T-cell (primary cell): ENCODE measurements at places on chromosomes 7 and 10.
A peak's percentile ranks its signal among the peaks of the same experiment; 100 is the strongest.

- no peak for DNase-seq
Measured at GRCh38 chr7:43645699-43646226, 62.9 kb downstream of the STK17A start.

DNA sequence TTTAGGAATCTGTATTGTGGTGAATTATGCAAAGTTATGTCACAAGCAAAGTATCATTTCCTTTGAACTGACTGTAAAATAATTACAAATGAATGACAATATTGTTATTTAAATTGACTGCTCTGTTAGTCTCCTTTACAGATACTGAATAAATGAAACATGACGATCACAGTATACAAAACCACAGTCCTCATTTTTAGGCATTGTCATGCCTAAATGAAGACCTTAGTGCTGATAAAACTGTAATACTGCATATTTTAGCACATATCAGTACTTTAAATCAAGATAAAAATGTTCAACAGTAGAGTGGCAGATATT is 39.7 kb upstream of the FEZF1 start:
- no peak for DNase-seq

DNA sequence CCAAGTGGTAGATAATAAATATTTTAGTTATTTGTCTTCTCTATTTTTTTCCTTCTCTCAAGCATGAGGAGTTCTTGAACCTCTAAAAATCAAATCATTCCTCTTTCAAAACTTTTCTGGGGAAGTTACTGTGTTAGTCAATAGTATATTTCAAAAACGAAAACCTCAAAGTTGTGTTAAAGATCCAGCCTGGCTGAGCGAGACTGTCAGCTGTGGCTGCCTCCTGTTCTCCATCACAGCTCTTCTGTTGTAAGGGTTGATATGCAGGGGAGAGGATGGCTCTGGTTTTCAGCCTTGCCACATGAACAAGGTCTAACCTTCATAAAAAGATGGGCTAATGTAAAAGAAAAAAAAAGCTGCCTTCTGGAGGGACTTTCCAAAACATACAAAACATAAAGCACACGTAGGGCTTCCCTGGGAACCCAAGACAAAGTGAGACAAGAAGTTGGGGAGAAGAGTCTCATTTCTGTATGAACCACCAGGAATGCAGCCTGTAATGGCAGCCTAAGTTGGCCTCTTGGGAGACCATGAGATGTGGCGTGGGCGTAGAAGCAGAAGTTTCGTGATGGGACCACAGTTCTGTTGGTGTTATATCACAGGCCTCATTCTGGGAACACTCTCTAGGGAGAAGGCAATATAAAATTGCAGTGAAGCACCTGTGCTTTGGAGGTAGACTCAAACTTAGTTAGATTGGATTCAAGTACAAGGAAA is 77.9 kb upstream of the FHIP2A start:
- DNase-seq = no peak

GRCh38 chr7:43560742-43561330 is 22.1 kb upstream of the STK17A start:
- no peak for DNase-seq

DNA sequence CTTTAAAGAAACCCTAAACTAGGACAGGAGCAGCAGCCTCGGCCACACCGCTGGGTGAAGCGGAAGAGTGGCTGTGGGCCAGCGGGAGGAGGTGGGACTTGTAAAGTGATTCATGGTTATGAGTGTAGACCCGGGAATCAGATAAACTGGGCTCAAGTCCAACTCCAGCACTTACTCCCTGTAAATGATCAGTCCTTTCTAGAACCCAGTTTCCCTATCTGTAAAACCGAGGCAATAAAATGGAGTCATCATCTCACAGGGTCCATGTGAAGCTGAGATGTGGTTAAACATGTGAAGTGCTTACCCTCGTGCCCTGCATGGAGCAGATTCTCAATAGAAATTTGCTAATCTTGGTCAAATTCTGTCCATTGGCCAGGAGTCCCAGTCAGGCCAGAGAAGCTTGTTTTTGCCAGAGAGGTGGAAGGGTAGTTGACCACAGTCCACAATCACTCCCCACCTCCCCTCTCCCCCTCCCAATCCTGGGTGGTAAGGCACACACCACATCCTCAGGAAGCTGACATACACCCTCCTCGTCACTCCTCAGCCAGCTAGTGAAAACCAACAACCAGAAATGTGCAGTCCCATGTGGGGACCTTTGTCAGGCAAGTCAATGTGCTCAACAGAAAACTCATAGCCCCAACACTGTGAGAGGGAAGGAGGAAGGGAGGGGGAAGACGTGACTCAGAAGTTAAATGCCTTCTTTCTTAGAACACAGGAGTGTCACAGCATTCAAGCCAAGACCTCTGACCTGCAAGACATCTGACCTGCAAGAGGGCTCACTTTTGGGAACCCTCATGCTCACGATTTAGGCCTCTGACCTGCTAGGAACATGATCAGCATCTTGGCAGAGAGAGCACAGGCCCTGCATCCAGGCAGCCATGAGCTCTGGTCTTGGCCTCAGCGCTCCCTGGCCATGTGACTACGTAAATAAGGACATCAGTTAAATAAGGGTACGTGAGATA is 145.1 kb downstream of the PLXNA4 start:
- peak; percentile 41 for DNase-seq

GRCh38 chr7:136061433-136061832 is 84.3 kb upstream of the MTPN start:
- DNase-seq = no peak

DNA sequence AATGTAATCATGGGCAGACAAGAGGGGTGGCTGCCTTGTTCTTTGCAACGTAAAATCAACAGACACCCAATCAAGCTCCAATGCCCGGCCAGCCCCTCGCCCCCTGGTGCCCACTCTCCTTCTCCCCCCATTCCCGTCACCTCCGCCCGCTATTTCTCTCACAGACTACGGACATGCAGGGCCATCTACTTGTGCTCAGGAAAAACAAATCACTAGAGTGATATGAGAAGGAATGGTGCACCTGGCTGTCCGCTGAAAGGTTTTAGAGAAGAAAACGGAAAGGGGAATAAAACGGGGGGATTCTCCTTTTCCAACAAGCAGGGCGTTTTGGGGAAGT is 396 bp downstream of the GRM8 start:
- no peak for DNase-seq

- no peak for DNase-seq
Measured at GRCh38 chr7:110839866-110840265, 251.1 kb upstream of the LRRN3 start.

DNA sequence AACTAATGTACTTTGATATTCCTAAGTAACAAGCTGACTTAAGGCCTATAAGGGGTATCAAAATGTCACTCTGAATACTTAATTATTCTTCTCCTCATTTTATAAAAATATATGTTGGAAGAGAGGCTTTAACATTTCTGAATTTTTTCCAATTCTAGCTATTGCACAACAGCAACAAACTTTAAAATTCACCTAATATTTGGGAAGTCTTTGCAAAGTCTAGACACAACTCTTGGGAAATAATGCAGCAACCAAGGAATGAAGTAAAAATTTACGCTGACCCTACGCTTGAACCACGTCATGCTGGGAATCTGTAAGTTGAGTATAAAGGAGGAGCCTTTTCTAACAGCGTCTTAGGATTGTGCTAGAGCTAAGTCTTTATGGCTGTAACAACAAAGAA is 243.9 kb upstream of the IMMP2L start:
- DNase-seq = no peak

- no peak for DNase-seq
Measured at GRCh38 chr7:41579961-41580935, 122.6 kb downstream of the INHBA start.

- no peak for DNase-seq
Measured at GRCh38 chr10:5468262-5469106, 30.9 kb downstream of the CALML5 start.

DNA sequence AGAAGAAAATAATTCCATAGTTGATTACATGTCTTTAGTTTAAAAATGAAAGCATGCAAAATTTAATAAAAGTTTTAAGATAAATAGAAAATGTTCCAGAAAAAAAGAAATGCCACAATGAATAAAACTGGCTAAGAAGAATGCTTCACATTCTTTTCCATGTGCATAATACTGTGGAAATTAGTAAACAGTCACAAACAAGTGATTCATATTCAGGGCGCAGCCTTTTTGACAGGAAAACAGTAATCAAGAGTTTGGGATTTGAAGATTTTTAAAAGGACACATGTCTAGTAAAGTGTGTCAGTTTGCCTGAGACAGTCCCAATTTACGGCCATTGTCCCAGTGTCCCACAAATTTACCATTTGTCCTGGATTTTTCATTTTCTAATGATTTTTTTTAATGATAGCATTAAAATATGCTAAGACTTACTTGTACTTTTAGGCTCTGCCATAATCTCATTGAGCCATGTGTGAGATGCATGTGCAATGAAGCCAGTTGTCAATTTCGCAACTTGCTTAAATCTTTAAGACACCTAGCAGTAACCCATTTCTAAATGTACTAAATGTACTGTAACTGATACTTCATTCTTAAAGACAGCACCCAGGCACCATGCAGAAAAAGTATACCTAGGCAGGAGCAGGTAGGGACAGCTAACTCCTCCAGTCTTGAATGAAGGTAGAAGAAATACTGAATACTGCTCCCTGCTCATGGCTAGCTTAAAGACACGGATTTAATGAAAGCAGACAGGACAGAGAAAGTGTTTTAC is 46.9 kb downstream of the ZNF438 start:
- DNase-seq = no peak

DNA sequence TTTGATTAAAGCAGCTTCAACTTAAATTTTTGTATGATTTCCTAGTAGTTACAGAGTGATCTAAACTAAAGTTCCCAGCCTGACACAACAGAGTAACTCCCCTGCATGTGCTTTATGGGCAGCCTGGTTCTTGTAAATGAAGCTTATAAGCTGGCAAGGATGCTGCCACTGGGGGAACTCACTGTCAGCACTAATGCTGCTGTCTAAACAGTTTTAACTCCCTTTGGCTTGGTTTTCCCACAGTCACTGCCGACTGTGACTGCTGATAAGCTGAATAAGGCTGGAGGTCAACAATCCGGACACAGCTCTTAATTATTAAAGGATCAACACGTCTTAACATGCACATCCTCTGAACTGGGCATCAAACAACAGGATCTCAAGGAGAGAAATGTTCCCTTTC is 130.1 kb downstream of the OTUD1 start:
- no peak for DNase-seq

DNA sequence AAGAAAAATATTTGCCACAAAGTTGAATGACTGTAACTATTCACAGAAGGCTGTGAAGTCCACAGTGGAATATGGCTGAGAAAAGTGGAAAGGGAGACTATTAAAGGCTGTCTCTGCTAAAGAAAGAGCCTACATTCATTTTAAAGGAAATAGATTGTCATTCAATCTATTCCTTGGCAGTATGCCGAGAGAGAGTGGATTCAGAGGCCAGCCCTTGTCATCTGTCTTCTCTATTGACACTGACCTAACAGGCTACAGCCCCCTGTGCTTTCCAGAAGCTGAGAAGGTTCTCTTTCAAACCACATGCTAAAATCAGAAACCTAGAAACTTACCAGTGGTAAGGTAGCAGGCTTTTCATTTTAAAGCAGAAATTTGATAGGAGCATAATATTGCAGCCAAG is 12.1 kb downstream of the ODAD2 start:
- DNase-seq = no peak

DNA sequence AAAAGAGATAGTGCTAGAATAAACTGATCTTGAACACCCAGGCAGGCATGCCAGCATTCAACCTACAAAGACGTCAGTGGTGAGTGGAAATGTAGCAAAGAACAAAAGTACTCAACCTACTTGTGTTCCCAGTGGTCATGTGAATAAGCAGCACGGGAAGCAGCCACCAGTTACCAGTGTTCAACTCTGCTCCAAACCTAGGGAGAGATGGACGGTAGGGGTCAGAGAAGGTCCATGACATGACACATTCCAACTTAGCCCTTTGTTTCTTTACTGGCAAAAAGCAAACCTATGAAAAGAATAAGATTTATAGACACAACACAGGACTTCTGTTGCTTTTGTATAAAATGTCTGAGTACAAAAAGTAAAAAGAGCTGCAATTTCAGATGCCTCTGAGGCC is 511.4 kb downstream of the XPNPEP1 start:
- no peak for DNase-seq

GRCh38 chr7:22694597-22695207 is 32.3 kb upstream of the IL6 start:
- DNase-seq = no peak

DNA sequence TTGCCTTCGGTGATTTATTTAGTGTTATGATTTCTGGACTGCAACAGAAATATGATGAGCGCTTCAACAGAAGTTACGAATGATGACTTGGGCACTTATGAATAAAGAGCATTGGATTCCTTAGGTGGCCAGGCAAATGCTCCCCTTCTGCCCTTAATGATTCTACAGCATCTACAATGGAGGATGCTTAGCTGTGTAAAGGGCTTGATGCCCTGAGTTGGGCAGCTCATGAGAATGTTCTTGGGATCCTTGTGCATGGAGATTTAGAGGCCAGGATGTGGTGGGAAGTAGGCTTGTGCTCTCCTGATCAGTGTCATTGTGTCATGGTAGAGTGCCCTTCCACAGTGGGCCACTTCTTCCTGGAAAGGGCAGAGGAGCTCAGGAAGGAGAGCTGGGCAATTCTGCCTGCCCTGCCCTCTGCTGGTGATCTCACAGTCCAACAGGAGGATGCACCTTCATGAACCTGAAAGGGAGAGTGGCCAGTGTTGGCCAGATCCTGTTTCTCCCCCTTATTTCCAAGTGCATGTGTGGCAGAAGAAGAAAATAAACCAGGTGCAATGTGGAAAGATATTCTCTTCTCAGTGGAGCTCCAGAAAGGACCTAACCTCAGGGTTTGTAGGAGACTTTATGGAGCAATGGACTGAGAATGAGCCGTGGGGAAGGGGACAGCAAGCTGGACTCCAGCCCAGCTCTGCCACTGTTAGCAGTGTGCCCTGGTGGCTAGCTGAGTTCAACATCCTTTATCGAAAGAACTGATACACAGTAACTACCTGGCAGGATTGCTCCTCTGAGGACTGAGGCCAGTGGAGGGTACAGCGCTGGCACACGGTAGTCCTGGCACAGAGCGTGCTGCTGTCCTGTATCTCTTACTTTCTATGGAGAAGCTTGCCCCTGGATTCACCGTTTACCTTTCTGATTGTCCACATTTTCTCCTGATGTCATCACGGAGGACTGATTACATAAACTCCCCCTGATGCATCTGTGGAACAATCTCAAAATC is 182.9 kb downstream of the BMPER start:
- no peak for DNase-seq

GRCh38 chr10:101217450-101218281 is 11.6 kb downstream of the LBX1 start:
- no peak for DNase-seq
